ENCODE measurements at places on chromosomes 11 and 22. TPM values are rescaled to one million over a fixed set of nuclear protein-coding genes. Genes with fewer than 3 reads are reported as not detected.

Gene SCARF2
- 72.7 TPM for total RNA-seq

DNA sequence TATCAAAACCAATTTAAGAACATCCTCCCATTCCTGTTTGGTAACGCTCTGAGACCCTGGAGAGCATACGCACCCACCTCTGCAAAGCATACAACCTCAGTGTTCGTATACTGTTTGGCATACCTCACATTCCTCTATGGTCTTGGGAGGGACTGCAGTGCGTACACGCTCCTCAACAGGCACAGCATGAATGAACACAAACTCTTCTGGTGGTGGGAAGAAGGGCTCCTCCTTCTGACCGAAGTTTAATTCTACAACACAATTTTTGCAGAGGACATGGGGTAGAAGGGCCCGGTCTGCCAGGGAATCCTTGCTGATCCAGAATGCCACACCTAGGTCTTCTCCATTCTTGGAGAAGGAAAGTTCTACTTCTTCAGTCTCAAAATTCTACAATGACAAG, 5.3 kb downstream of the HNRNPUL2 start:
- no peak for DNase-seq

DNA sequence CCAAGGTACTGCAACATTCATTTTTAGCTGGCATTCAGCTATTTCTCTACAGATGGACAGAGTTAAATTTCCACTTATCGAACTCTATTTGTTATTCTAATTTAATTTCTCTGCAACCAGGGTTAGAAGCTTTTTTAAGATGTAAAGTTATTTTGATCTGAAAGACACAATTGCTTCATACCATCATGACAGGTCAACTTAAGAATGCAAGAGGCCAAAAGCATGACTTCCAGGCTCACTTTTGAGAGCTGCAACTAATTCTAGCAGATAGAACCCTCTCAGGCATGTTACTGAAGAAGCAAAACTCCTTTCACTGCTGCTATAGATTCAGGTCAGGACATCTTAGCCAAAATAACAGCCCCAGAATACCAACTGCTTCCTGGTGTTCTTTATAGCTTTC, 86.5 kb upstream of the GALNT18 start:
- DNase-seq = no peak

Gene CCDC86
- 56.2 TPM for total RNA-seq

DNA sequence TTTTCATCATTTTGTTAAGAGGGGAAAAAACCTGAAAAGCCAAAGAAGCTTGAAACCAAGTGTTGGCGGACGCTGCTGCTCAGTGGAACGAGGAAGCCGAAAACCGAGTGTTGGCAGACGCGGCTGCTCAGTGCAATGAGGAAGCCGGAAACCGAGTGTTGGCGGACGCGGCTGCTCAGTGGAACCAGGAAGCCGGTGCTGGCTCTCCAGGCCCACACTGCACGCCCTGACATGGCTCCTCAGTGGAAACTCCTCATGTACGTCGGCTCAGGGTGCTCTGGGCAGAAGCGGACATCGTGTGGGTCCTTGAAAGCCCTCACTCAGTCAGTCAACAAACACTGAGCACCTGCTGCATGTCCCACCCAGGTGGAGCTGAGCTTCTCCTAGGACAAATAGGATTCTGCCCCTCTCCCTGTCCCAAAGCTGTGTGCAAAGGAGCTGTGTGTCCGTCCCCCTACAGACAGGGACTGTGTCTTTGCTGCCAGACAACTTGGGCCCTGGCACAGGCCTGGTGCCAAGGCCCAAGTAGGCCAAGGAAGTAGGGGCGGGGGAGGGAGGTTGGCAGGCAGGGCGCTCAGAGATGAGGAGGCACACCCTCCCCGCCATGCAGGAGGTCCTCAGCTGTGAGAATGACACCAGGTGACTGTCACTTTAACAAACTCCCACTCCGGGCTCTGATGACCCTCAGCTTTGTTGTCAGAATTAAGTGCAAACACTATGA, 37.3 kb downstream of the PHF21B start:
- no peak for DNase-seq

GRCh38 chr22:37008365-37008764, 10.9 kb downstream of the TST start:
- no peak for DNase-seq

Gene EP300
- total RNA-seq = 27.8 TPM

Gene CCDC81
- 8.1 TPM for total RNA-seq

- no peak for DNase-seq
These were observed 4.3 kb downstream of the PRAME start for GRCh38 chr22:22554587-22555284.

Gene TSGA10IP
- total RNA-seq = not detected

Gene SSH3
- total RNA-seq = 24.8 TPM

- no peak for DNase-seq
These were observed 5.7 kb upstream of the SUN2 start for GRCh38 chr22:38761202-38762162.

DNA sequence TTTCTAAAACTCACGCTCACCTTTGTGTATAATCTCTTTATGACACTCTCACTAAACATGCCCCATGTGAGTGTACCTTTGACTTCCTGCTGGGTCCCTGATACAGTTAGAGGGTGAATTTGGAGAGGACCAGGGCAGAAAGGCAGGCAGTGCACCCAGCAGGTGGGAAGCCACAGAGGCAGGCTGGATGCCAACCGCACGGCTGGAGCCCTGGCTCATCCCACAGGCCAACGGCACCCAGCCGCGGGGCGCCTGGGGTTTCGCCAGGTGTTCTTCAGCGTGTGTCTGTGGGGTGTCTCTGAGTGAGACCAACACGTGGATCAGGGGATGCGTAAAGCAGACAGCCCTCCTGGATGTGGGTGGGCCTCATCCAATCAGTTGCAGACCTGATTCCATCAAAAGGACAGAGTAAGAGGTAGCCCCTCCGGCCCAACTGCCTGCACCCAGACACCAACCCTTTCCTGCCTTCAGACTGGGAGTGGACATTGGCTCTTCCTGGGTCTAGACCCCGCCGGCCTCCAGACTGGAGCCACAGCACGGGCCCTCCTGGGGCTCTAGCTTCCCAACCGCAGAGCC, 51.6 kb downstream of the DHCR7 start:
- DNase-seq = no peak

DNA sequence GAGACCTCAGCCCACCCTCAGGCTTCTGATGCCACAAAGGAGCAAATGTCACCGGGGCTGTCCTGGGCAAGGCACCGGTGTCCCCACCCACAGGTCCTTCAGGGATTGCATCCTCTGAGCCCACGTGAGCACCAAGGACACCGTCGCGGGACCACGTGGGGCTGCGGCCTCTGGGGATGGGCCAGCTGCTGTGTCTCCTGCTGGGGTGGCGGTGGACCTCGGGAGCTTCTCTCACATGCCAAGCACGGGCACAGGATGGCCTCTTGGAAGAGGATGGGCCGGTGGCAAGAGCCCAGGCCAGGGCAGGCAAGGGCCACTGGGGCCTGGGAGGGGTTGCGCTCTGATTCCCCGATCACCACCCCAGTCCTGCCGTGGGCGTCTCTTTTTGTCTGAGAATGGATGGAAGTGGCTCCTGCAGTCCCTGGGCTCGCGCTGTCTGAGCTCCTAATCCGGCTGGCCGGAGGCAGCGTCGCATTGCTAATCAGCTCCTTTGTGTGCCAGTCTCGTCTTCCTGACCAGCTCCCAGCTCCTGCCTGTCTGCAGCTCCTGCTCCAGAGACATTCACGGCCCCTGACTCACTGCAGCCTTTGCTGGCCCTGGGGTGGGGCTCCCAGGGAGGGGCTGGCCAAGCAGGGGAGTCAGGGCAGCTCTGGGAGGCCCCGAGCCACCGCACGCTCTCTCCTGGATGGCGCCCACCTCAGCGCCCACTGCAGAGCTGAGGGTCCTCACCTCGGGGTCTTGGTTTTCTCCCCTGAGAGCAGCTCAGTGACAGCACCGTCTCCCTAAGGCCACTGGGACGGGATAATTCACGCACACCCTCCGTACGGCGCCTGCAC, 146.7 kb downstream of the CTTN start:
- no peak for DNase-seq

Gene GAL
- total RNA-seq = 10.2 TPM

DNA sequence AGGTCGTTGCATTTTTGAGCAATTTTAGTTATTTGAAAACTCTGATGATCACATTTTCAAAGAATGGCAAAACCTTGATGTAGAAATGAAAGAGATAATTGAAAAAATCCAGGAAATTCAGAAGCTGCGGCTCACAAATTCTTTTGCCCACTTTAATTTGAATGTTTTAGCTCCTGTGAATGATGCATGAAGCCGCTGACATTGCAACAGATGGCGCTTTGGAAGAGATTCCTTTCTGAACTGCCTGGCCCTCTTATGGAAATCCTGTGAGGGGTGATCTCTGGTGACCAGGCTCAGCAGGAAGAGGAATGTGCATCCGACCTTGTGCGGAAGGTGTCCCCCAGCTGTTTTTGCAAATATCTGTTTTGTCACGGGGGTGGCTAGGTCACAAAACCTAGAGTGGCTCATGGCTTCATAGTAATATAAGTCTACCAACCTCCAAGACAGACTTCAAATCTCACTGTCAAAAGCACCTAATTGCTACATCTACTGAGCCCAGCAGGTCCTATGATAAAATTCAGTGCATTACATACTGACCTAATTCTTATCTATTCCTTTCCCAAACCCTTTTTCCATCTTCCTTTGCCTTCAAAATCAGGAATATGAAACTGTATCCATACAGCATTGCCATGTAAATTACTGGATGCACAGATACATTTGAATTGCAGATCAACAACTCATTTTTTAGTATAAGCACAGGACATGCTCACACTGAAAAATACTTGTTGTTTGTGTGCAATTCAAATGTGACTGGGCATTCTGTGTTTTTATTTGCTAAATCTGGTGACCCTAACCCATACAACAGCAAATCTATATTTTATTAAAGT, 412.7 kb downstream of the ETS1 start:
- DNase-seq = peak; percentile 53

Gene ADM2
- 3.9 TPM for total RNA-seq

GRCh38 chr11:12675951-12676711, 1.9 kb downstream of the TEAD1 start:
- DNase-seq = no peak

DNA sequence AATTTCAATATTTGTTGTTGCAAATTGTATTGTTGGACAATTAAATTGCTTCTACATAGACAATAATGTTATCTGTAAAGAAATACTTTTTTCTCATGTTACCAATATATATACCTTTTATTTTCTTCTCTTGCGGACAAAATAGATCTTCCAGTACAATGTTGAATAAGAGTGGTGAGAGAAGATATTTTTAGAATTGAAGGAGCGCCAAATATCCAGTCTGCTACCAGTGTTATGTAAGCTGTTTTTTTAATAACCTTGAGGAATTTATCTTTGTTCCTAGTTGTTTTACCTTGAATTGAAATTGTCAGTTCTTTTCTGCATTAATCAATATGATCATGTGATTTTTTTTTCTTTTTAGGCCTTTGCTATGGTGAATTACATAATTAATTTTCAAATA, 1702.5 kb upstream of the RAG2 start:
- no peak for DNase-seq

Gene TM7SF2
- total RNA-seq = 4.2 TPM

DNA sequence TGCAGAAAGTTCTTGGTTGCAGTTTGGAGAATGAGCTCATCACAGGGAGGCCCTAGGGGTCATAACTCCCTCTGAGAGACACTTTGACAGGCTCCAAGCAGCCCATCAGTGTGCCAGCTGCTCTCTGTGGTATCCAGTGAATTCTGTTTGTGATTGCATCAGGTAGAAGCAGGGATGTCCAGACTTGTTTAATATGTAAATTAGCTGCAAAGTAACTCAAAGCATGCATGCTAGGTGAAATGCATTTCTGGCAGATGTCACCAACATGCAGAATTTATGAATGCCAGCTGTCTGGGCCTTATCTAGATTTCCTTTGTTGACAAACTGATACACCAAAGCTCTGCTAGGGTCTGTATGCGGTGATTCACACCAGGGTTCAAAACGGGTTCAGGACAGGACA, 123.6 kb upstream of the MTNR1B start:
- DNase-seq = no peak

- DNase-seq = no peak
These were observed 7.5 kb upstream of the TSG101 start for GRCh38 chr11:18534245-18534644.

Gene ZNF214
- 1.9 TPM for total RNA-seq

GRCh38 chr11:116986521-116987105, 111.6 kb downstream of the SIK3 start:
- peak; percentile 86 for DNase-seq

- DNase-seq = peak; percentile 78
These were observed 842 bp downstream of the HEPACAM start for GRCh38 chr11:124934862-124935547.

Gene SCGB2A2
- total RNA-seq = not detected
